D721Med (cell line): ENCODE measurements at places on chromosomes 7 and 10.

DNA sequence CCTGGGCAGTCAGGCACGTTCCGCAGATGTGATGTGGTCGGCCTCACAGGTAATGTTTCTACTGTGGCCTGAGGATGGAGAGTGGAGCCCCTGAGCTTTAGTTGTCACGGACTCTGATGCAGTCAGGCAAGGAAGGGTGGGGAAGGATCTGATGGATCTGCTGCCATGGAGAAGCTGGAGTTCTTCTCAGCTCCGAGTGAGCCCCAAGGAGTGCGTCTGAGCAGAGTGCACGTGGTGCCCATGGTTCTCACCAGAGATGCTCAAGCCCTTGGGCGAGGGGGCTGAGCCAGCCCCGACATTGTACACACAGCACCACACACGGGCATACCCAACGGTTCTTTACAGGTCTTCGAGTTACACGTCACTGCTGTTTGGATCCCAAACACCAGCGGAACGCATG is 192.5 kb downstream of the EBF3 start:
- no peak for DNase-seq

GRCh38 chr10:13743101-13743693 is 156.4 kb downstream of the PRPF18 start:
- DNase-seq: no peak

DNA sequence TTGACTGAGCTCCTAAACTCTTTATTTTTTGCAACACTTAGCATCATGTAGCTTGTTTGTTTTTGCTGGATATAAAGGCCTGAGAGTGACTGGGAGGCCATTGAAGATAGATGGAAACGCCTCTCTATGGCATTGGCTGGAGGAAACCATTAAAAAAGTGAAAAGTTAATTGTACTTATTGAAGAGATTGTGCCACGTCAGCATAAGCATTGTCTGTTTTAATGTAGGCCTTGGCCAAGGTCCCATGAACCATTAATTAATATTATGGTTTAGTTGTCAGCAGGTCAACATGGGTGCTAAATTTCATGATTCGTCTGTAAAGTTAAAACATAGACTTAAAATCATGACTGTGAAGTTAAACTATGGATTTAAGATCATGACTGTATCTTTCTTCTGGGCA is 178.6 kb downstream of the GATA3 start:
- no peak for DNase-seq

DNA sequence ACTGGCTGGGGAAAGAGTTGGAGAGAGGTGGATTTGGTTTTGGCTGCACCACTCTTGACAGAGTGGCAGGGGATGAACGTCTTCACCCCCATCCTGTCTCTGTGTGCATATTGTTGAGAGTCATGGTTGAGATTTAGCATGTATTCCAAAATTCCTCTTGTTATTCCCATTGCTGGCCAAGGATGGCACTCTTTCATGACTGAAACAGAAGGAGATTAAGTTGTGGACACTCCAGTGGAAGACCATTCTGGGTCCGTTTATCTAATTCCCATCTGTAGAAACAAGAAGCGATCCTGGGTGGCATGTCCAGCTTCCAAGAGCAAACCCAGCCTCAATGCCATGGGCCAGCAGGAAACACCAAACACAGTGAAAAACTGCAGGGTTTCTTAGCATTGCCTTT is 469.0 kb upstream of the IGFBP3 start:
- DNase-seq: no peak

- DNase-seq: no peak
These were observed 36.0 kb downstream of the PRTFDC1 start for GRCh38 chr10:24916365-24916764.

GRCh38 chr7:64551375-64552142 is 11.3 kb downstream of the ZNF680 start:
- DNase-seq: no peak

GRCh38 chr10:103651783-103652476 is 158.4 kb downstream of the NEURL1 start:
- DNase-seq: no peak

GRCh38 chr10:127498087-127498486 is 51.0 kb upstream of the NPS start:
- DNase-seq: no peak

DNA sequence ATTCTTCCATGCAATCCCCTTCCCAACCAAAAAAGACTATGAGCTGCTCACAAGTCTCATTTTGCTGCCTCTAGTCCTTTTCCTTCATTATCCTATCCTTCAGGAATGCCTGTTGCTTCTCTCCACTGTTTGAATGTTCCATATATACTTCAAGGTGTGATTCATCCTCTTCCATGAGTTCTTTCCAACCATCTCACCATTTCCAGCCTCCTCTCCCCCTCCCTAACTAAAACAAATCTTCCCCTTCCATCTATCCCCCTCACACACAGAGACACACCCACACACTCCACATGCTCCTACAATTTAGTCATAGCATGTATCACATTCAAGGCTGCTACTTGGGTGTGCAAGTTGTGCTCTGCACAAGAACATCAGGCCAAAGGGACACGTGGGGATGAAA is 254.3 kb downstream of the DYNC1I1 start:
- DNase-seq: no peak

GRCh38 chr10:15237351-15237750 is 68.9 kb upstream of the NMT2 start:
- DNase-seq: no peak

DNA sequence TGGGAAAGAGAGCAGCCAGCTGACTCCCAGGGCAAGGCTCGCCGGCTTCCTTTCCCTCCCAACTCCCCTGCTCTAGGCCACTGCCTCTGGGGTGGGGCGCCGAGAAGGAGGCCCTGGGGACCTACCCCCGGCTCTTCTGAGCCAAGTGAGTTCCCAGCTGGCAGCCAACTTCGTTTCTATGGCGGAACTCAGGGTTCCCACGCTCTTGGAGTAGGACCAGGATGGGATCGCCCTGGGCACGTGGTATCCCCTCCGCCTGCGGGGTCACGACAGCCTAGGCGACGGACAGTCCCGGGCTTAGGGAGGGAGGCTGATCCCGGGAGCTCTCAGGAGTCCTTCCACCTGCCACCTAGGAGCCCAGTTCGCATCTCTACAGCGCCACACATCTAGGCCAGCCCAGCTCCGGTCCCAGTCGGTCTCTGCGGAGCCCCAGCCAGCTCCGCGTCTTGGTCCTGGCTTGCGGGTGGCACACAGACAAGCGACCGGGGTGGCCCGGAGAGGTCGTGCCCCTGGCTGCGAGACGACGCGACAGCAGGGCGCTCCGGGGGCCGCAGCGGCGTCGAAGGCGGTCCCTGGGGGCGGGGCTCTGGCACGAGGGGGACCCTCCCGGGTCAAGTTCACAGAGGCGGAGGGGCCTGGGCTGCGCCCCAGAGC is 20.5 kb upstream of the GATA3 start:
- no peak for DNase-seq
